ENCODE measurements at places on chromosomes 11 and 22.

DNA sequence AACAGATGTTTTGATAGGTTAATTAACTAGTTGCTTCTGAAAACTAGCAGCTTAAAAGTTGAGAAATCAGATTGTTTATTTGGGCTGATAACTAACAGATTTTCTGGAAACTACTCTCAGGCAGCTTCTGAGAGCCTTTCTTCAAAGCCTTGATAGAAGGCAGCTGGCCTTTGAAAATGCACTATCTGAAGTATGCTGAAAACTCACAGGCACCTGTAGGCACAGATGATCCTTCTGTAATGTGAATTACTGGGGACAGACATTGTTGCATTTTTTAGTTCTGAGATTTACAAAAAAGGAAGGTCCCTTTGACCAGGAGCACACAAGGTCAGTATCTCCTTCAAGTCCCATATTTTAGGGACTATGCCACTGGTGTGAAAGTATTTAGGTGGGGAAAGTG is 460.8 kb upstream of the CNTN5 start:
- DNase-seq: no peak

GRCh38 chr11:61685617-61685967 is 5.4 kb downstream of the DAGLA start:
- no peak for DNase-seq

DNA sequence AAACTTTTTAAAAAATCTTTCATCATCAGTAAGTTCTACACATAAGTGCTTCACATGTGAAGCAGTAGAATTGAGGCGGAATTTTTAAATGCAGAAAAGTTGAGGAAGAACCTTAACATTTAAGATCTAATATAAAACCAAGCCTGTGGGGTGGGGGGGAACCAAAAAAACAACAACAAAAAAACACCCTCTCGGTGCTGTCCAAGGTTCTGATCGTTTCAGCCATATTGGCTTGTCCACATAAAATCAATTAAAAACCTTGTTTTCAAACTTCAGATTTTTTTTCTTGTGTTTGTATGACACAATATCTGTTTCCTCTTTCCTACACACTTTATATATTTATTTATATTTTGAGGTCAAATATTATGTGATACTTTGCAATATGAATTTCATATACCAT is 130.0 kb downstream of the WNT7B start:
- no peak for DNase-seq

- DNase-seq: no peak
These were observed 68.2 kb downstream of the FBXO7 start for GRCh38 chr22:32542677-32543357.

GRCh38 chr22:27756212-27756660 is 45.3 kb downstream of the MN1 start:
- no peak for DNase-seq

DNA sequence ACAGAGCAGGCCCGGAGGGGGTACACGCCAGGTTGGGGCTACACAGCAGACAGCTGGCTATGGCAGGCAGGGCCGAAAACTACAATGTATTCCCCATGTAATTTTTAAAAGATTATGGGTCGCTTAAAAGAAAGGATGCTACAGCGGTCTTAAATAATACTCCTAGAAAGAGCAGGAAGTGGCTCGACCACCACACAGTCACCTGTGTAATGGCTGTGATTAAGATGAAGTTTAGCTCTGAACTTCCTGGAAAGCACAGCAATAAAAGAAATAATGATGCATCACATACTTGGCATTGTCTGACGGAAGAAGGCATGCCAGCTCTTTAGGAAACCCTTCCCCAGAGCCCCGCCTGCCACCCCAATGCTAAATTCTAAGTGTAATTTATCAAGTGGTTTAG is 32.6 kb downstream of the WNT11 start:
- DNase-seq: no peak

DNA sequence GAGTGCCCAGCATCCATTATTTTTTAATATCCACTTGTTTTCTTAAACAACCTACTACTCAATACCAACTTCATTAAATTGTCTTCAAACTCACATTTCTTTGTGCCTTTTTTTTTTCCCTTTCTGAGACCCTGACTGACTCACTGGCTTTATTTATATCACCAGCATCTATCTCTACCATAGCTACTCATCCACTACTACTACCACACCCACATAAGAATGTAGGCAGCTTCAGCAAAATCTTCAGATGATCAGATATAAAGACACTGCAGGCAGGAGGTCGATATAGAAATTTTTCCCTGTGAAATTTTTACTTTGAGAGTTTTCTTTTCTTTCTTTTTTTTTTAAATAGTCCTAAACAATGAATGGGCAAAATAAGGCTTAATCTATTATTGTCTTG is 2.2 kb downstream of the OR56B1 start:
- DNase-seq: no peak

DNA sequence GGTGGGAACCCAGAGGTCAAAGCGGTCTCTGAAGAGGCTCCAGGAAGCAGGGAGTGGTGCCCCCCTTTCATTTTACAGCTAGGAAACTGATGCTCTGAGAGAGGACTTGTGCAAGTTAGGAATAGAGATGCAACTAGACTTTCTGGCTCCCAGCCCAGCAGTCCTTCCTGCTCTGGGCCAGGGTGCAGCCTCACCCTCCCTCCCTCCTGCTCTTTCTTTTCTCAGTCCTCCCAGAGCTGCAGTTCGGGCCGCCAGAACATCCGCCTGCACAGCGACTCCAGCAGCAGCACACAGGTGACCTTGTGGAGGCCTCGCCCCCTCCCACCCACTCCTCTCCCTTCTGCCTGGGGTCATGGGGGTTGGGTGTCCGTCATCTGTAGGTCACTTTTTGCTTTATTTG is 51.5 kb downstream of the LHFPL7 start:
- DNase-seq: peak; percentile 7

- no peak for DNase-seq
These were observed 26.7 kb downstream of the TREH start for GRCh38 chr11:118652681-118653181.

DNA sequence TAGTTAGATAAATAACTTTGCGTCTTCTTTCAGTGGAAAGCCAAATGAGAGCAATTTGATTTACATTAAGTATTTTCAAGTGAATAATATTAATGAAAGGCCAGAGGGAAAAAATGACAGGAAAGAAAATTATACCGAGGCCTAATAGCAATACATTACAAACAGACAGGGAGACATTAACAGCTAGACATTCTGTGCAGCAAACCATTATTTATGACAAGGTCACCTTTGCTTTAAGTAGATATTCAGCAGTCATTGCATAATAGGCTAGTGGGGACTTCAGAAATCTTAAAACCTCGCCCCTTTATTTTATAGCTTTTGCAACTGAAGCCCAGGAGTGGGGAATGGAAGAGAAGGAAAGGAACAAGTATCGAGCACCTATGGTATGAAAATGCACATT is 321.6 kb downstream of the GRM5 start:
- no peak for DNase-seq

DNA sequence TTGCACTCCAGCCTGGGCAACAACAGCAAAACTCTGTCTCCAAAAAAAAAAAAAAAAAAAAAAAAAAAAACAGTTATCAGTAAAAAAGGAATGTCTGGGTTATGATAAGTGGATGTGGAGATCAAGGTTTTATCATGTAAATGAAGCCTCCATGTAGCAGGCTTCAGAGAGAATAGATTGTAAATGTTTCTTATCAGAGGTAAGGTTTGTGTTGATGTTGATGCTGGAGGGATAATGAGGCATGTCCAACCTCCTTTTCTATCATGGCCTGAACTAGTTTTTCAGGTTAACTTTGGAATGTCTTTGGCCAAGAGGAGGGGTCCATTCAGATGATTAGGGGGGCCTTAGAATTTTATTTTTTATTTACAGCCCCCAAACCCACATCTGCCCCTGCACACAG is 35.4 kb upstream of the TREH start:
- DNase-seq: no peak
